T-helper 17 cell (primary cell): ENCODE measurements at places on chromosomes 7 and 10.
A peak's percentile ranks its signal among the peaks of the same experiment; 100 is the strongest.

DNA sequence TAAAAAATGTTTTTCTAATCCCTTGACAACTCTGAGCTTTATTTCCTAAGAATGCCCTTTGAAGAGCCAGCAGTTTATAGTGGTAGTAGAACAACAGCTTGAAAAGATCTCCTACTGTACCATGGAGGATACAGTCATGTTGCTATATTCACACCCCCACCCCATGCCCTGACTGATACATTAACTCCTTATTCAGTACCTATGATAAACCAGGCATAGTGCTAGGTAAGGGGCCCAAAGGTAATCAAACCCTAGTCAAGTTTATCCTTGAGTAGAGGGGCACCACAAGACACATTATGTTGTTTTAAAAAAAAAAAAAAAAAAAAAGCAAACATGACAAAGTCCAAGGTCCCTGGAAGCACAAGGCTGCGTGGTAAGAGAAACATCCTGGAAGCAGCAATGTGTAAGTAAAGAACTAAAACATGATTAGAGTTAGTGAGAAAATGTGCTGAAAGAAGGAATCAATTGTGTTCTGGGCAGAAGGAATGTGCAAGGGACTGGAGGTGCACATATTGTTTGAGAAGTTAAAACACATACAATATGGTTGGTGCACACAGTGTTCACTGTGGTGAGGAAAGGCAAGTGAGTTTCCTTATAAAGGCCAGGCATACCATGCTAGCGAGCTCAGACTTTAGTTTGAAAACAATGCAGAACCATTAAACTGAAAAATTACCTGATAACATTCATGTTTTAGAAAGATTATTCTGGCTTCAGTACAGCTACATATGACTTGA is 51.2 kb downstream of the PDE1C start:
- no peak for DNase-seq

- no peak for DNase-seq
Observed at GRCh38 chr7:105637755-105638154, 56.5 kb upstream of the EFCAB10 start.

DNA sequence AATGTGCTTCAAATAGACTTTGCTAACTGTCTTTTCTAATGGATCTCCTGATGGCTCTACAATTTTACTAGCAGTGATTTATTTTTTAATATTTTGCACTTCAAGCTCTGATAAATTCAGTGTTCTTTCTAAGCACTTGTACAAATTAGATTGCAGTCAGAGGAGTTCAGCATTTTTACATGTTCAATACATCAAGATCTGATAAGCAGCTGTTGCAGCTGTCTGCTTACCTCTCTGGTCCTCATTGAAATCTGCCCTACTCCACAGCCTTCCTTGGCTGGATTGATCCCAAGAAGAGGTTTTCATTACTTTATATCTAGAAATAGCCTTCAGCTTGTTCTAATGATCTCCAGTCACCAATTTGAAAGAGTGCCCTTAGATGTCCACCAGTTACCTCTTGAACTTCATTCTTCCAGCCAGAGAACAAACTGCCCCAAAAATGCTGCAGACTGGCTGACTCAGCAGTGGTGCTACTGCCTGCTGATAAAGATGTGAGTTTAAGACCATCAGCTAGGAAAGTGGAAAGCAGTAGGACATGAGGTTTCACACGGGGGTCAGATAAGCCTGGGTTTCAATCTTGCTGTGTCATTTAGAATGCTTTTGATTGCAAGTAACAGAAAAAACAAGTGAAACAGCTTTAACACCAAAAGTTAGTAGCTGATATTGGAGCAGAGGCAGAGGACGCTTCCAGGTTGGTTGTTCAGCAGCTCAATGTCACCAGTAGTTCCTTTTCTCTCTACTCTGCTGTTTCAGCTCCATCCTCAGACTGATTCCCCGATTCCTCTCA is 350.9 kb upstream of the NPVF start:
- DNase-seq, result no peak

DNA sequence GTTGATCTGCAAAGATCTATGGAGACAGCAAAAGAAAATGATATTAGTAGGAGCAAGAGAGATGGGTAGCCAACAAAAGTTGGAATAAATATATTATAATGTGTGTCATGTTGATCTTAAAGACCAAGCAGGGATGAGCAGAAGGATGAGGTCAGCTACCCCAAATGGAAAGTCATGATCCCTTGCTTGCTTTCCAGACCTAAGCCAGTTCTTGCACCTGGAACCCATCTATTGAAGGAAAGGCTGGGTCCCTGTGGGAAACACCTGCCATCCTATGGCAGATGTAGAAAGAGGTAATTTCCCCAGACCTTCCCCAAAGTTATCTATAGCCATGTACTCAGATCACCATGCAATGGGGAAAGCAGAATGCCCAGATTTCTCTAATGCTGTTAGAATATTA is 52.5 kb downstream of the LYZL2 start:
- no peak for DNase-seq

DNA sequence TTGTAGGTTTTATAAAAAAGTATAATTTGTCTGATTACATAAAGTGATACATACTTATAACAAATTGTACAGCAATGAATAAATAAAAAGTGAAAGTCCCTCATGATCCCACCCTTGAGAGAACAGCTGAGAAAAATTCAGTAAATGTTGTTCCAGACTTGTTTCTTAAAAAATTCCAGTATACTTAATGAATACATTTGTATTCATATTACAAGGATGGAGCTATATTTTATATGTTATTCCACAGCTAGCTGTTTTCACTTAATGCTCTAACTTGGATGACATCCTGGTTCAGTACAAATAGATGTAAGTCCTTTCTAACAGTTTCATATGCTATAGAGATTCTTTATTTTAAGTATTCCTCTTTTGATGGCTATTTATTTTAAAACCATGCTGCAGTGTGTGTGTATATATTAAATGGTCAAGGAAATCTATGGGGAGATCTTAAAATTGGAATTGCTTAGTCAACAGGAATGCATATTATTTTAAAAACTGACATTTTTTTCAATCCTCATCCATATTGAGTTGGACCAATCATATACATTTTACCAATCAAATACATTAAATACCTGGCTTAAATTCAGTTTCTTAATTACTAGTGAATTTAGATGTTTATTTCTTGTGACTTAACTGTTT is 8.9 kb downstream of the STAMBPL1 start:
- DNase-seq, result no peak

GRCh38 chr10:67849331-67850011 is 11.5 kb upstream of the DNAJC12 start:
- peak; percentile 80 for DNase-seq

DNA sequence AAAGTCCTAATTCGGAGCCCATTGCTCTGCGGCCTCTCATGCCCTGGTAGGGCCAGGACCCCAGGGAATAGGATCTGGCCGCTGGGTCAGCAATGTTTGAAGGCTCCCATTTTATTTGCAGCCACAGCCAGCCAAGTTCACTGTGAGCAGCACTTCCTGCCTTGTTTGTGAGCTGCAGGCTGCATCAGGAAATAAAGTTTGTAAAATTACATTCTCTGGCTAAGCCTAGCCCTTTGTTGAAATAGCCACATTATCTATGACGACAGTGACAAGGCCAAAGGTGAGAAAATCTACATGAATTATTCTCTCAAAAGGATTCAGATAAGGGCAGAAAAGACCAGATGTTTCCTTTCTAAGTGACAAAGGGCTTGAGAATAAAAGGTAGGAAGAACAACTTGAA is 23.7 kb upstream of the ITGB1 start:
- DNase-seq, result no peak

DNA sequence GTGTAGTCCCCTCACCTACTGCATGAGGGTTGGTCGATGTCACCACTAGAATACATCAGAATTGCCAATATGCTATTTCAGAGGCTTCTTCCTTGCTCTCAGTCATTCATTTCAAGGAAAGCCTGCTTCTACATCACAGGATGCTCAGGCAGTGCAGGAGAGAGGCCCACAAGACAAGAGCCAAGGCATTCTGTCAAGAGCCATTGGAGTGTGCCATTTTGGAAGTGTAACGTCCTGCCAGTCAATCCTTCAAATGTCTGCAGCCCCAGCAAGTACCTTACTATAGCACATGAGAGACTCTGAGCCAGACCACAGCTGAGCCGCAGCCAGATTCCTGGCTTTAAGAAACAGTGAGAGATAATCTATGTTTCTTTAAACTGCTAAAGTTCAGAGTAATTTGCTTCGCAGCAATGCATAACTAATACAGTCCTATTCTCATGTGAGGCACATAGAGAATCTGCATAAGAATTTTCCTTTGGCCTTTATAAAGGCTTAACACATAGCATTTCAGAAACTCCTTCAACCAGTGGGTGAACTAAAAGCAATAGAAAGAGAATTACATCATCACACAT is 166.5 kb upstream of the GNAI1 start:
- DNase-seq, result no peak

- no peak for DNase-seq
Observed at GRCh38 chr7:65390588-65390987, 16.9 kb downstream of the ZNF92 start.

GRCh38 chr7:40658729-40659128 is 523.9 kb downstream of the SUGCT start:
- DNase-seq, result no peak

DNA sequence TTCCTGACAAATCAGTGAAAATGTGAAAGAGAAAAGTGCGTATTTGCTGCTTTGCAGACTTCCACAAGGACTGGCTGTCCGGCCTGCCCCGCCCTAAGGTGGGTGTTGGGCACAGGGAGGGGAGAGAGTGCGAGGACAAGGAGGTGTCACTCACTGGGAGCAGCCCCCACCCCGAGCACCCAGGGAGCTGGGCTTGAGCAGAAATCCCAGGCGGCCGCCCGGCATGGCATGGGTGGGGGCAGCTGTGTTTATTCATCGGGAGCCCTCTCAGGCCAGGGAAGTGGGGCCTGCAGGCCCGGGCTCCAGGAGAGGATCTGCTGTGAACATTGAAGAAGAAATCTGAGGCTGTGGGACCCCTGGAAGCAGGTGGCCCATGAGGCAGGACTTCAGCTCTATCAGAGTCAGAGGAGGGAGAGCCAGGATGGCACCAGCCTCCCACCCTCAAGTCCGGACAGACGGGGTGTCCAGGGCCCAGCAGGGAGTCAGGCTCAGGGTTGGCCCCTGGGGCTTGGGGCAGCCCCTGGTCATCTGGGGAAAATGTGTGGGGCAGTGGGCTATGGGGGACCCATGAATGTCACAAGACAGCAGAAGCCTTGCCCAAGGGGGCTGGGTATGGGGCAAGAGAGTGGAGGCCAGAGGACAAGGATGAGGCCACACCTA is 164.4 kb upstream of the PPP2R2D start:
- no peak for DNase-seq

DNA sequence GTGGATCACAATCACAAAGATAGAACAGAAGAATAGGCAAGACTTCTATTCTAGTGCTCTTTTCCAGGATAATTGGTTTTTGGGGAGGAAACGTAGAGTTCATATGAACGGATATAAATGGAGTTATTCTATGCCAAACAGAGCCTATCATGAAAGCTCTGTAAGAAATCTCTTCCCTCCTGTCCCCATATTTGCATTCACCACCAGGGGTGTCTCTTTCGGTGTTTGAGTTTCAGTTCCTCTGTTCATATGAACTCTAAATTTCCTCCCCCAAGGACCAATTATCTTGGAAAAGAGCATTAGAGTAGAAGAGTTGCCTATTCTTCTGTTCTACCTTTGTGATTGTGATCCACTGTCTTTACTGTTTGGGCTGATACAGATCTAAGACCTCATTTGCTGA is 48.3 kb upstream of the CDC14C start:
- no peak for DNase-seq

GRCh38 chr7:87116315-87116714 is 35.9 kb upstream of the DMTF1 start:
- DNase-seq, result no peak

- DNase-seq, result no peak
Observed at GRCh38 chr10:87092376-87092860, 2.2 kb downstream of the GLUD1 start.
